Right lobe of liver (tissue), 6 donors: ENCODE measurements at places on chromosomes 12 and 14.

DNA sequence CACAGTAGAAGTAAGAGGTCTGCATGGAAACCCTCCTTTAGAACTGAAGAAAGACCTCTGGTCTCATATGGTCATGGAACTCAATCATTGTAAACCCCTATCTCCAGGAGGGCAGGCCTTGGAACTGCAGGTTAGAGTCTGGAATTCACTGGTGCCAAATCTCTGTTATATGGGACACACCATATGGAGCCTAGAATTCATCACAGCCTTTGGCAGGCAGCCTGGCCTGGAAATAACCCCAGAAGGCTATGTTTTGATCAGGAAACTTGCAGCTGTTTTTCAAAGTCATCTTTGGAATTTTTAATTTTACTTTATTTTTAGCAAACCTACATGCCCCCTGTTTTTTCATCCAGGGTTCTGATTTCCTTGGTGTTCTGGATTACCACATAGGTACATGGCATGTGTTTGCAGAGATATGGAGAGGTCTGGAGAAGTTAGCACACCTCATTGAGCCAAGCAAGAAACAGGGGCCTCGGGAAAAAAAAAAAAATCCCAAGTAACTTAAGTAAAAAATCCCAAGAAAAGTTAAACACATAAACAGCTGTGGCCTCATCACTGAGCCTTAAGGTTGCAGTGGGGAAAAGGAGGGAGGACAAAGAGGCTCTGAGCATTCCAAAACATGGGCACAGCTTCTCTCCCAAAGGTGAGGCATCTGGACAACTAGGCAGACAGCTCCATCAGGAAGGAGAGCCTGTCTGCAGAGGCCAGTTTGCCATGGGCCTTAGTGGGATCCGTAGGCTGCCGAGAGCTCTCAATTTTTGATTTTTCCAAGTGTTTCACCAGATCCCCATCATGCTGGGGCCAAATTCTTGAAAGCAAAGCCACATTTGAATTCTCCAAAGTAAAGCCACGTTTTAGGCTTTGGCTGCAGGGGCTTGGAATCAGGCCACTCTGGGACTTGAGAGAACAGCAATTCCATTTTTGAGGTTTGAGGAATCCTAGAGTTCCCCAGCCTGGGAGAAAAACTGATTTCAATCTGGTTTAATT lies 339.6 kb upstream of the TBX3 start:
- no peak for DNase-seq

- no peak for DNase-seq
Observed at GRCh38 chr12:46617167-46617566, 208.6 kb downstream of the SLC38A4 start.

DNA sequence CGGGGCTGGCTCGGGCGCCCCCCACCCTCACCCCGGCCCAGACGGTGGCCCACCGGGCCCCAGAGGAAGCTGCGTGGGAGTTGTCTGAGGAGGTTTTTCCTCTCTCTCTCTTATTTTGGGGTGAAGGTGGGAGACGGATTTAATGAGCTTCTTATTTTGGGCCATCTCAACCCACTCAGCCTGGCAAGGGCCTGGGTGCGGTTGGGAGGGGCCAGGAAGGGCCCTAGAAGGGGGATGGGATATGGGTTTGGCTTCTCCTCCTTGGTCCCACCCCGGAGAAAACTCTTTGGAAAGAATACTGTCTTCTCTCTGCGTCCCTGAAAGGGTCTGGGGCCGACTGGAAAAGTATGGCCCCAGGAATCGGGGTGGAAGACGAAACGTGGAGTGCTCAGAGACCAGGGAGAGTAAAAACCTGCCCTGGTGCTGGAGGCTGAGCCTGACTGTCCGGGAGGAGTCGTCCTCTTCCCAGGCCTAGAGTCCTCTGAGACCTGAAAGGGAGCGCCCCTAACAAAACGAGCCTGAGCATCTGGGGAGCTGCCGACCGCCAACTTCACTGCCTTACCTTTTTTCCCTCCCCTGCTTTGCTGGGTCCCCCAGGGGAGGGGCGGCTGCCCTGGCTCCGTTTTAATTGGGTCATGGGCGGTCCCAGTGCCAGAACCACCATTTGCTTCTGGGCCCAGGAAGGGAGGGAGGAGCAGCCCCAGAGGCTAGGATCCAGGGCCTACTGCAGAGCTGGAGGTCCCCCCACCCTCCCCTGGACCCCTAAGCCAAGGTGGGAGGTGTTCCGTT lies 1.6 kb downstream of the MMP14 start:
- DNase-seq, result no peak

DNA sequence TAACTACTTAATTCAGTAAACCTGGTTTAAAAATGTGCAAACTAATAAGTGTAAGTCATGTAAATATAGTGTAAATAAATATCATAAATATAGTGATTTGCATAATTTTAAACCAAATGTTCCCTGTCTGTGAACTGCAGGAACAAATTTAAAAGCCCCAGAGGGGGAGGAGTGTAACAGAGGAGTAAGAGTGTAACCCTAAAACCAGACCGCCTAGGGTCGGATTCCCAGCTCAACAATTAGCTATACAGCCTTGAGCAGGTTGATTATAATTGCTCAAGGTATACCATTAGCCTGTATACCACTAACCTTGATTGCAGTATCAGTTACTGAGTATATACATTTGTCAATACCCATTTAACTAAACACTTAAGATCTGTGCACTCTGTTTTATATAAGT lies 218.4 kb downstream of the ADAMTS20 start:
- DNase-seq, result no peak

- no peak for DNase-seq
Observed at GRCh38 chr14:20179218-20179617, 11.5 kb upstream of the OR11G2 start.

DNA sequence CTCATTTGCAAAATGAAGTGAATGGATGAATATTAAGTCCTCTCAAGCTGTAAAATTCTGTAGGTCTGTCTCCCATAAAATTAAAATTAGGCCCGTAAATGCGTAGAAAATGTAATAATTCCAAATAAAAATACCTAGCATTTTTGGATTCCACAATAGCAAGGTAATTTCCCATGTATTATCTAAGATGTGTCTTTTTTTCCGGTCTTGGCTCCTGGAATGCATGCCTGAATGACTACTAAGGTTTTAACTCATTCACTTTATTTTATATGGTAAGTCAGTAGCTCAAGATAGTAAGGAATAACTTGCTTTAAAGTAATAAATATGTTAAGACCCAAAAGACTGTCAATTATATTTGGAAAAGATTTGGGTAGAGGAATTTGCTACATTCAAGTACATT lies 11.1 kb downstream of the TXNRD1 start:
- no peak for DNase-seq

DNA sequence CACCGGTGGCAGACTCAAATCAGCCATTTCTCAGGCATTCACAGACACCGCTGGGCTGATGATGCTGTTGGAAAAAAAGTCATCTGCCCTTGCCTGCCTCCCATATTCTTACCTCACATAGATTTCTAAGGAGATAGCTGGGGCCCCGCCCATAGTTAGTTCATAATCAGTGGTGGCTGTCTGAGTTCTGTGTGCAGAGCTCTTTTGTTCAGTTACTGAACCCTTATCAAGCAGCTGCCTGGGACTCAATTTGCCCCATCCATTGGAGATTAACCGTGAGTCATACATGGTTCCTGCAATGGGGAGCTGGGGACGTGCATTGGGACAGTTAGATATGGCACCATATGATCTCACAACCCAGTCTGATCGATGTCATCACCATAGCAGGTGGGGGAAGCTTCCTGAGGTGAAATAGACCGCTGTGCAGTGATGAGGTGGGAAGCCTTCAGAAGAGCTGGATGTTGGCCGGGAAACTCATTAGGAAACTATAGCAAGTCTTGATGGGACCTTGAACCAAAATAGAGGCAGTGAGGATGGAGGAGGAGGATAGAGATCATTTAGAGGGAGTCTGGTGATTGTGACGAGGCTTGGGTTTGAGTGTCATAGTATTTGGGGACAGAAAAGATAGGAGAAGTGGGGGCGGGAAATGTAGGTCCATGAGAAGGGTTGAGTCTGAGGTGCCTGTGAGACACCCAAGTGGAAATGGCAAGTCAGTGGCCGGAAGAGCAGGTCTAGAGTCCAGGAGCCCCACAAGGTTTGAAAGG lies 147.8 kb downstream of the GCH1 start:
- no peak for DNase-seq

DNA sequence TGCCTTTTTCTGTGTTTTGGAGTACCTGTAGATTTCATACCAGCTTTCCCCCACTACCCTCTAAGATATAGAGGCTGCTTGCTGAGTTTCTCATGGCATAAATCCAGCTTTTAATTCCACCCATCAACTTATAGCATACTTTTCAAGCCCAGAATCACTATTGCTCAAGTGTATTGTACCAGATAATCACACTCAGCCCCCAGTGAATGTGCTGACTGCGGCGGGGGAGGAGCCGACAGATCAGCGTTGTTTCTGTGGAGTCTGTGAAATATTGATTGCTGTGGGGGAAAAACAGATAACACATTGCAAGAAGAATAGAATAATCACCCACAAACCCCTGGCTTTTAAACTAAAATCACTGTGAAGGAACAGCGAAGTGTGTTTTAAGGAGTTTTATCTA lies 296.1 kb downstream of the TMEM132D start:
- no peak for DNase-seq

DNA sequence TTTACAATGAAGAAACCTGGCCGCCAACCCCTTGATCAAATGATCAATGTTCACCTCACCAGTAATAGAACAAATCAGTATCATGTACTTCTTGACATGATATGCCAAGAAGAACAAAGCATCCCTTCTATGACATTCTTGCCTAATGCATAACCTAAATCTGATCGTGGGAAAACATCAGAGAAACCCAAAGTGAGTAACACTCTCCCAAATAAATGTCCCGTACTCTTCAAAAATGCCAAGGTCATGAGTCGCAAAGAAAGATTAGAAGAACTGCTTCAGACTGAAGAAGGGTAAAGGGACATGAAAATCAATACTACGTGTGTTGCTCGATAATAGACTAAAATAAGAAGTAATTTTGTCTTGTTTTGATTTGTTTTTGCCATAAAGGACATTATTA lies 11.4 kb upstream of the SLC25A3 start:
- no peak for DNase-seq

DNA sequence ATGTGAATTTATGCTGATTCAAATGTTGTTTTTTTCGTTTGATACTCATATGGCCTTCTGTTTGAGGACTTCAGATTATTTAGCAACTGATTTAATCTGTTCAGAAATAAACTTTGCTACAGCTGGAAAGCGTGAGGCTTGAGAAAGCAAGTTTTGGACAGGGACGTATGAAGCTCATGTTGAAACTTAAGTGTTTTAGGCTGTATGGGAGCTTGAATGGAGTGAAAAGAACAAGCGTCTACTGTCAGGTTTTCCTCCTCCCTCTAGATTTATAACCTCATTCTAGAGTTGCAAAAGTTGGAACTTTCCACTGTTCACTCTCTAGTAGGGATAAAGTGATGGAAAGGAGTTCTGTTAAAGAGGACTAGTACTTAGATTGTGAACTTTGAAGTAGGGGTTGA lies 1.0 kb downstream of the PRPF39 start:
- no peak for DNase-seq

- no peak for DNase-seq
Observed at GRCh38 chr12:64194333-64195149, 27.6 kb downstream of the KICS2 start.

DNA sequence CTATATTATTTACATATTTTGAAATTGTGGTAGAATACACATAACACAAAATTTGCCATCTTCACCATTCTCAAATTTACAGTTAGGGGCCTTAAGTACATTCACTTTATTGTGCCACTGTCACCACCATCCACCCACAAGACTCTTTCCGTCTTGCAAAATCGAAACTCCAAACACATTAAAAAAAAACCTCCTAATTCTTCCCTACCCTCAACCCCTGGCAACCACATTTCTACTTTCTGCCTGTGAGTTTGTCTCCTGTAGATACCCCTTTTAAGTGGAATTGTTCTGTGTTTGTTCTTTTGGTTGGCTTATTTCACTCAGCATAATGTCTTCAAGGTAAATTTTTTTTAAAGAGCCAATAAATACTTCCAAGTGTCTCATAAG lies 31.6 kb upstream of the AMIGO2 start:
- DNase-seq, result no peak

GRCh38 chr12:43957732-43958372 lies 122.0 kb downstream of the TMEM117 start:
- DNase-seq, result no peak

GRCh38 chr14:38078393-38078792 lies 129.3 kb upstream of the SSTR1 start:
- no peak for DNase-seq

DNA sequence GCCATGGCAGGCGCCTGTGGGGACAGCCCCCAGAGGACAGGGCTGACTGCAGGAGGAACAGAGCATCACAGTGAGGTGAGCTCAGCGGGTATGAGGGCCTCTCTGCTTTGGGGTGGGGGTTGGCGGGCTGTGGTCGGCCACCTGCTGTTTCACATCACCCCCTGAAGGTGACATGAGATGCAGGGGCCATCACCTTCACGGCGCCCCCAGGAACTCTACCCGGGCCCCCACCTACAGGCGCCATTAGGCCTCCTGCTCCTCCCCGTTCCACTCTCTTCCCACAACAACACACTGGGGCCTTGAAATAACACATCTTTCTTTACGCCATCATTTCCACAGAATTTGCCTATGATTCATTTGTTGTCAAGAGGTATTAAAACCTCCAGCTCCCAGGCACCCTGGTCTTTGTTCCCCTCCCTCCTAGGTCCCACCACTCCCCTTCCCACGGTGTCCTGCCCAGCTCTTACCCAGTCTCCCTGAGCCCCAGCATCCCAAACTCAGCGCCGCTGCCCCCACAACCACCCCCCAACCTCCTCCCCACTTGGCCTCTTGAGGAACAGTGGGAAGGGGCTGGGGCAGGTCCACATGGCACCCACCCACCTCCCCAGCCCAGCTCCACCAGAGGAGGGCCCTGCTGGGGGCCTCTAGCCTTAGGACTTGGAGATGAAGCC lies 12.7 kb upstream of the HDAC7 start:
- DNase-seq, result no peak

GRCh38 chr12:124371970-124372555 lies 77.2 kb downstream of the RFLNA start:
- DNase-seq, result no peak

- DNase-seq, result no peak
Observed at GRCh38 chr14:44151130-44151820, 355.8 kb downstream of the FSCB start.

DNA sequence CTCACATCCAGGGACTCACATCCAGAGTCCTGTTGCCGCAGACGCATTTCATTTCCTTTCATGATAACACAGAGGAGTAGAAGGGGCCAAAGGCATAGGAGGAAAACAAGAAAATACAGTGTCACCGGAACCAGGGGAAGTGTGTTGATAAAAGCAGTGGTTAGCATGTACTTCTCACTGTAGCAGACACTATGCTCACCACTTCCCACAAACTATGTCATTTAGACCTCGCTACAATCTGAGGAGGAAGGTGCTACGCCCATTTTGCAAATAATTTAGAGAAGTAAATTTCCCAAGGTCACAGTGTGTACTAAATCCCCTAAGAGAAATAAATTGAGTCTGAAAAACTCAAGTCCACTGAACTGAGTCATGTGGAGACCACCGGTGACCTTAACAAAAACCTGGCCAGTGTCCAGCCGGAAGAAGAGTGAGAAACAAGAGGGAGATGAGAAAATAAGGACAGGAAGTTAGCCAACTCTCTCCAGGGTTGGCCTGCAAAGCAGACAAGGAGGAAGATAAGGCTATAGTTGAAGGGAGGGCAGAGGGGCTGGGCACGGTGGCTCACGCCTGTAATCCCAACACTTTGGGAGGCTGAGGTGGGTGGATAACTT lies 25.8 kb upstream of the TMCC3 start:
- DNase-seq, result peak; percentile 63
